NCI-H446 treated with DMSO at 0.1 percent for 48 hours (cell line): ENCODE measurements at places on chromosomes 6 and 20.

DNA sequence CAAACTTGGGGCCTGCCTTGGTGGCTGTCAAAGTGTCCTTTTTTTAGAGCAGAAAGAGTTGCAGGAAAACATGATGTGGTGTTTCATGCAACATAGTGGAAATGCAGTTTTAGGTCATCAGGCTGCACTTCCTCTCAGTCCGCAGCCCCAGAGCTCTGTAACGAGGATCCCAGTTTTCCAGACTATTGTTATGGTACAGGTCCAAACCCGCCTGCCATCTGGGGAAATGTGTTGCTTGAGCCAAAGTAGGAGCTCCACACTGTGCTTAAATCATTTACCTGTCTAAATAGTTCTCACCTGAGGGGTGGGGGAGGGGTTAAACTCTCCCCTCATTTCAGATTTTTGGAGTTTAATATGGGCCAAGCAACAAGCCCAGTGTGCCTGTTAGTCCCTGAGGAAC, 59.8 kb downstream of the GOPC start:
- no peak for DNase-seq

DNA sequence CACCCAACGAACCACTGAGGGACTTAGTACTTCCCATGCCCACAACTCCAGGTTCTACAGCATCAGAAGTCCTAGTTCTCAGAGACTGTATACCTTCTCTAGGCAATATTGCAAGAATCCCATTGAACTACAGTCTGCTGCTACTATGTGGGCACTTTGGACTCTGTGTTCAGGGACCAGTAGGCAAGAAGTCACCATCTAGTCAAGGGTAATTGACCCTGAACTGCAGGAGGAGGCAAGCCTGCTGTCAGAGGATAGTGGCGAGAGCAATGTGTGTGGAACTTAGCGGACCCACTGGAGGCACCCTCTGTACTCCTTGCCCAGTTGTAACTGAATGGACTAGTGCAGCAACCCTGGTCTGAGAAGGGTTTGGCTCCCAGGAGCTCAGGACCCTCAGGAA, 15.7 kb downstream of the HEBP2 start:
- no peak for DNase-seq

GRCh38 chr6:42294759-42295158, 77.1 kb upstream of the MRPS10 start:
- DNase-seq: no peak

DNA sequence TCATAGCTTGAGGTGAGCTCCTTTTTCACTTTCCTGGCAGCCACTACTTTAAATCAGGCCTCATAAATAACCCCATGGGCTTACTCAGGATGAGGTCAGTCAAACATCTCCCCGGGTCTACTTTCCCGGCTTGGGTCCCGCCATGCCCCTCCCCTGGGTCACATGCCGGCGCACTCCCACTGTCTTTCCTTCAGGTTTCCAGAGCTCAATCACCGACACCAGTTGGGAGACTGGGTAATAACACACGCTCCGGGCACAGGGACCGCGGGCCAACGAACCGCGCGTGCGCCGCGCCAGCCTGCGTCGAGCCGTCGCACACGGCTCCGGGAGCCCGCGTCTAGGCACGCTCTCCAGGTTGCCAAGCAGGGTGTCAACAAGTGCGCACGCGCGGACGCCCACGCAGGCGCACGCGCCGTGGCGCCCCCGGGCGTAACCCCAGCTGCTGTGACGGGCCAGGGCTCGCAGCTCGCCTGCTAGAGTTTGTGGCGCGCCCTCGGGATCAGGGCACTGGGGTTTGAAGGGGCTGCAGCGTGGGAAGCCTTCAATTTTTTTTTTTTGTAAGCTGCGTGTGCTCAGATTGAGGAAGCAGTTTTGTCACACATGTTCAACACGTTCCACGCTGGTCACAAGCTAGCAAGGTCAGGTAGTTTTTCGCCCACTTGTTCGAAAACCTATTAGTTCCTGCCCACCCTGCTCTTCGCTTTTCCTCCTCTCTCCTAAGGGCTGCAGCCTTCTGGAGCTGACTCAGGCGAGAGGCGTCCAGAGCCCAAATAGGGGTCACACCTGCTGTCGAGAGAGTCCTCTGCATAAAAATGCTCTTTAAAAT, 31.8 kb downstream of the TFAP2B start:
- DNase-seq: no peak

DNA sequence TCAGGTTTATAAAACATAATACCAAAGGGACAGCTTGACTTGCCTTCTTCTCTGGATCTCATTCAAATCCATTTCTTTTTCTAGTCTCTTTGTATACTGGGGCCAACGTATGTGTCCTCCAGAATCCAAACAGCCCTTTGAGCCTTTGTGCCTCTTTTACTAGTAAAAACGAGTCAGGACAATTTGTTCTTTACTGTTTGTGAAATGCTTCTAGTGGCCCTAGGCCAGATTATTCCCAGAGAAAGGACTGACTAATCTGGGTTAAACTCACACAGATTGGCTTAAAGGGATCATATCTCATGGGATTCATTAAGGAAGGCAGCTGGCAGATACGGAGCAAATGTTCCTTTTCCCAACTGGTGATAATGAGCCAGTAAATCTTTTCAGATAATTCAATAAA, 32.1 kb upstream of the MANEA start:
- peak; percentile 50 for DNase-seq

DNA sequence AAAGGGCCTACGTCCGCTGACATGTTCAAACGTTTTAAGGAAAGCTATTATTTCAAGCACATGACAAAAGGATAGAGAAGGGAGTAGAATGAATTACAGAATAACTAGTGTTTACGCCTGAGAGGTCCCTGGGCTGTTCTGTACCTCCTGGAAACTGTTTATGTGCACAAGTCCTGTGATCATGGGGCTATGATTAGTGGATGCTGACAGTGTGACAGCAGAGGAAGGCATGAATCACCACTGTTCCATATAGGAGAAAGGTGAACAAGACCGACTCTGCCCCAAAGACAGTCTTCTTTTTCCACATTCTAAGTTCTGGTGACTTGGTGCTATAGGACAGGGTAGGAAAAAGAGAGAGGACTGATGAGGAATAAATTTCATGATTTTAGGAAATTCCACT, 249.2 kb upstream of the PRDM1 start:
- DNase-seq: no peak

- DNase-seq: no peak
Observed at GRCh38 chr6:111573892-111574797, 31.5 kb downstream of the TRAF3IP2 start.

DNA sequence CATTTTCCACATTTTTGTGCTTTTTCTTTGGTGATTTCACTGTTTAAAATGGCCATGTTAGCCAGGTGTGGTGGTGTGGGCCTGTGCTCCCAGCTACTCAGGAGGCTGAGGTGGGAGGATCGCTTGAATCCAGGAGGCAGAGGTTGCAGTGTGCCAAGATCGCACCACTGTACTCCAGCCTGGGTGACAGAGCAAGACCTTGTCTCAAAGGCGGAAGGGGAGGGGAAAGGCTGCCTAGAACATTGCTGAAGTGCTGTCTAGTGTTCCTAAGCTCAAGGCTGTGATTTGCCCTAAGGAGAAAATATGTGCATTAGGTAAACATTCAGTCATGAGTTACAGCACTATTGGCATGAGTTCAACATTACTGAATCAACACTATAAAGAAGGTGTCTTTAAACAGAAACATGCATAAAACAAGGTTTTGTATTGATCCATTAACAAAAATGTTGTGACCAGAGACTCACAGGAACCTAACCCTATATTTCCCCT, 14.0 kb downstream of the ZC2HC1B start:
- no peak for DNase-seq

DNA sequence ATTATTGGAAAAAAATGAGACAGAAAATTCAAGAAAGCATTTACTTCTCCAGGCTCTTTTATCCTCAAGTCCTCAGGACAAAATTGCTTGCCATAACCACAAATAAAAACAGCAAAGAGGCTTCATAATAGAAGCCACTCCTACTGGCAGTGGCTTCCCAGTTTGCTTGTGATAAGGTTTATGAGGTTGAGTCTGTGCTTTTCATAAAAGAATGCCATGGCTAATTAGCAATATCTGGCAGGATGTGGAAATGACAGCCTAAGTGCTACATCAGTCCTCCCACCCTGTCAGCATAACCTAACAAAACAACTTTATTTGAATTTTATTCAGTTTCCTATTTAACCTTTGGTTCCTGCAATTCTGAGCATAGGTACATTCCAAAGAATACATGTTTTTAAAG, 80.9 kb upstream of the HTR1E start:
- DNase-seq: no peak
